Aorta (tissue), 5 donors: ENCODE measurements at places on chromosomes 13 and 19.
A peak's percentile ranks its signal among the peaks of the same experiment; 100 is the strongest.

DNA sequence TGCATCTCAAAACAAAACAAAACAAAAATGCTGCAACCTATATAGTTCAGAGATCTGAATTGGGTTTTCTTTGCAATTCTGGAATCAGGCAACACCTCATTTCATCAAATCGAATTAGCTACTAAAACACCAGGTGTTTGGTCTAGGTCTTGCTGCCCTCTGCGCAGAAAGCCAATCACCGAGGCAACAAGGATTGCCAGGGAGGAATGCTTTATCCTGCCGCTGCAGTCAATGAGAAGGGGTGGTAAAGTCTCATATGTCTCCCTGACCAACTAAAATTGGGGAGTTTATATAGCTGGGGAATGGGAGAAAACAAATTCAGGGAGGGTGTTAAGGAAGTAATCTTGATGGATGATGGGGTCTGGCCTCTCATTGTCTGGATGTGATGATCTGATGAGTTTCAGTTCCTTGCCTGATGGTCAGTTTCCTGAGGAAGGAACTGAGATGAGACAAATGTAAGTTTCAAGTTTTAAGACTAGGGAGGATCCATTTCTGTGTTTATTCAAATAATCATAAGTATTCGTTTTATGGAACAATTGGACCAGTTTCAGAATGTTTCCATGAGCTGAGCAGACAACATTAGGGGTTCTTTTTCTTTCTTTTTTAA is 5.0 kb upstream of the YJU2 start:
- H3K27me3 ChIP-seq: no peaks in the 10 kb centered on the region
- no peaks in the 10 kb centered on the region for H3K4me1 ChIP-seq
- no peak overlapping the region for H3K4me3 ChIP-seq
- no peak overlapping the region for H3K27ac ChIP-seq

DNA sequence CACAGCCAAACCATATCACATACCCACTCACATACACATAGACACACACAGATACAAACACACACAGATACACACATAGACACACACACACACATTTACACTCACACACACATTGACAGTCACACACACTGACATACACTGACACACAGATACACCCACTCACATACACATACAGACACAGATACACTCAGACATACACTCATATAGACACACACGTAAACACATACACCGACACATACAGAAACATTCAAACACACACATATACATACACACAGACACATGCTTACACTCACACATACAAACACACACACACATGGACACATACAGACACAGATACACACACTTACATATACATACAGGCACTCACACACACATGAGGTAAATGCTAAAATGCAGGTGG is 30.2 kb downstream of the GJA3 start:
- no peaks in the 10 kb centered on the region for H3K4me1 ChIP-seq
- H3K4me3 ChIP-seq: no peak overlapping the region
- no peaks in the 10 kb centered on the region for H3K36me3 ChIP-seq
- H3K27ac ChIP-seq: no peak overlapping the region
- no peak for DNase-seq
- H3K27me3 ChIP-seq: no peaks in the 10 kb centered on the region

- no peak overlapping the region for H3K27ac ChIP-seq
- no peaks in the 10 kb centered on the region for H3K36me3 ChIP-seq
- no peak for DNase-seq
- H3K4me1 ChIP-seq: no peaks in the 10 kb centered on the region
Measured at GRCh38 chr13:59681636-59682311, 482.0 kb downstream of the DIAPH3 start.

DNA sequence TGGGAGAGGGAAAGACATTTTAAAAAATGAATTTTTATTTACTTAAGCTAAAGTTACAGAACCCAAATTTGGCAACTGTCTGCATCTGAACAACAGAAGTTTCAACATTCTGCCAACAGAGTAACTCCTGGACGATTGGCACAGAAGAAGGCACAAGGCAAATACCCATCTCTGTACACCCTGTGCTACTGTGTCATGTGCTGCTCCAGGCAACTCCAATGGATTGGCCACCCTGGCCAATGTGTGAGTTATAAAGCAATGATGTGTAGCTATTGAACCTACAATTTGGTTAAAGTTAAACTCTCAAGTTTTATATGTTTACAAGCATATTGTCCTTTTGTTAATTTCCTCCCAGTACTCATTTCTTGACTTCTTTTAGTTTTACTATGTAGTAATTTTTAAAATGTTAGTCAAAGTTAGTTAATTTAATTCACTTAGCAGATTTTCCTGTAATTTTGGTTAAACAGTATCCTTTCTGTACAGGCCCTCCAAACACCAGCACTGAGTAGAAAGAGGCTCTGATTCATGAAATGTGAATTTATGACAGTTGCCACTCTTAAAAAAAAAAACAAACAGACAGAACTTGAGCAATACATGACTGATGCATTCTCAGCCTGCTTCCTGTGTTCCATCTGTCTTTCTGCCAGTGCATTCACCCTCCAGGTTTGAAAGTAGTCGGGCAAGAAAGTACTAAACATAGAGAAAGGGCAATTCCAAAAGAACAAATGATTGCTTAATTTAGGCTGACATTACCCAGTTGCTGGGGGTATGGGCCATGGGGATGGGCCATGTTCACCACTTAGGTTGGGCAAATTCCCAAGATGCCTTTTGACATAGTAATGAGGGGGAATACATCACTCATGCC is 5.9 kb downstream of the STARD13 start:
- H3K27ac ChIP-seq: peak overlapping the region; percentile 57
- H3K4me3 ChIP-seq: no peak overlapping the region
- no peaks in the 10 kb centered on the region for H3K27me3 ChIP-seq

- H3K4me1 ChIP-seq: no peaks in the 10 kb centered on the region
- no peak for DNase-seq
- H3K27me3 ChIP-seq: no peaks in the 10 kb centered on the region
- no peak overlapping the region for H3K4me3 ChIP-seq
Measured at GRCh38 chr13:84831666-84832657, 949.7 kb upstream of the SLITRK1 start.

GRCh38 chr13:95447814-95448213 is 104.7 kb upstream of the CLDN10 start:
- no peaks in the 10 kb centered on the region for H3K36me3 ChIP-seq
- no peak overlapping the region for H3K27ac ChIP-seq
- no peaks in the 10 kb centered on the region for H3K4me1 ChIP-seq

GRCh38 chr19:16375157-16375935 is 50.7 kb downstream of the KLF2 start:
- H3K4me3 ChIP-seq: no peak overlapping the region
- no peak overlapping the region for H3K27ac ChIP-seq
- H3K27me3 ChIP-seq: no peaks in the 10 kb centered on the region
- DNase-seq: no peak
- no peaks in the 10 kb centered on the region for H3K4me1 ChIP-seq

GRCh38 chr19:53389571-53389970 is 5.4 kb upstream of the ZNF765 start:
- DNase-seq: no peak
- no peaks in the 10 kb centered on the region for H3K36me3 ChIP-seq
- no peaks in the 10 kb centered on the region for H3K4me1 ChIP-seq
- H3K27ac ChIP-seq: no peak overlapping the region
- H3K27me3 ChIP-seq: no peaks in the 10 kb centered on the region
